ENCODE measurements at places on chromosomes 2 and 18. TPM values are rescaled to one million over a fixed set of nuclear protein-coding genes. Genes with fewer than 3 reads are reported as not detected.

Gene SLC14A1
- 2.5 TPM for total RNA-seq

Gene ABCG8
- not detected for total RNA-seq

Gene TLX2
- total RNA-seq = 0.10 TPM

Gene PER2
- total RNA-seq = 18.7 TPM

Gene THSD7B
- not detected for total RNA-seq

Gene REV1
- total RNA-seq = 55.3 TPM

Gene IL36B
- total RNA-seq = not detected

Gene LYG2
- not detected for total RNA-seq

Gene EDAR
- 2.5 TPM for total RNA-seq

Gene TRAPPC12
- total RNA-seq = 18.3 TPM

Gene ALMS1
- 30.2 TPM for total RNA-seq

Gene DNAJC5G
- total RNA-seq = not detected
